ENCODE measurements at places on chromosomes 2 and 18.

DNA sequence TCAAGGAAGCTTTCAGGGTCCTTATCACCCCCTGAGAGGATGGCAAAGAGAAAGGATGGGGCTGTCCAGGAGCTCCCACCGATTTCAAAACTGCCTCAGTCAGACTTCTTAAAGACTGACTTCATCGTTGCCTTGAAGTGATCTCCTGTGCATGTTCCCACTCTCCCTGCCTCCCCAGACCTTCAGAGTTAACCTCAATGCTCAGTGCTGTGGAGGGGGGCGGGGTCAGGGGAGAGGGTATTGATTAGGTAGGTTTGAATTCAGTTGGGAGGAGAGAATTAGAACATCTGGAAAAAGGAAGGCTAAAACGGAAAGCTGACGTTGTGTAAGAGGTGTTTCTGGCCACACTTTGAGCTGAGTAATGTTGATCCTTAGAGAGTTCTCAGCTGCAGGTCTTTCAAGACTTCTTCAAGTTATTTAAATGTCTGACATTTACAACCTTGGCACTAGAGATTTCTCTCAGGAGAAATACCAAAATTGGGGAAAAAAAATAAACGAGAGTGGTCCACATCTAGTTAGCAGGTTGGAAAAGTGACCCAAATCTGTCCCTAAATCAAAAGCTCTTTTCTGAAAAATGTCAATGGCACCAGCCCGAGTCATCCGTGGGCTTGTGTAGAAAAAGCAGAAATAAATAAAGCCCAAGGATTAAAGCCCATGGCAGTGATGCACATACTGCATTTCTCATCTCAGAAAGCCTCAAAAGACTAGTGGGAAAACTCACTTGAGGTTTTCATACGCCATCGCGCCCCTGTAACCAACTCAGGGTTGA is 134.7 kb upstream of the EPAS1 start:
- no peak for DNase-seq

DNA sequence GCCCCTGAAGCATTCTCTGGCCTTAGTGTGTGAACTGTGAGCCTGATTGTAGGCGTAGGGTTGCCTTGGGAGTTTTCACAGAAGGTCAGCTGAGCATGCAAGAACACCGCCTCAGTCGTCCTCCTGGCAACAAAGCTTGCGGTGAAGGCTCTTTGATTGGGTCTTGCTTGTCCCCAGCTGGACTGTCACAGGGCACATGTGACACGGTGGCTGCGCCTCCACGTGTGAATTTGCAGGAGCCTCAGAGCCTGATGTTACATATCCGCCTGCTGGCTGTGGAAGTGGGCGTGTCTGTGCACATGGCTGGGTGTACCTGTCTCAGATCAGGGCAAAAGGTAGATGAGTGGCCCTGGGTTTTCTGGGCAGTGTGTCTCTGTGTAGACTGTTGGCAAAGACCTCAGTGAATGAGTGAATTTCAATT is 228.7 kb downstream of the HAUS1 start:
- no peak for DNase-seq

DNA sequence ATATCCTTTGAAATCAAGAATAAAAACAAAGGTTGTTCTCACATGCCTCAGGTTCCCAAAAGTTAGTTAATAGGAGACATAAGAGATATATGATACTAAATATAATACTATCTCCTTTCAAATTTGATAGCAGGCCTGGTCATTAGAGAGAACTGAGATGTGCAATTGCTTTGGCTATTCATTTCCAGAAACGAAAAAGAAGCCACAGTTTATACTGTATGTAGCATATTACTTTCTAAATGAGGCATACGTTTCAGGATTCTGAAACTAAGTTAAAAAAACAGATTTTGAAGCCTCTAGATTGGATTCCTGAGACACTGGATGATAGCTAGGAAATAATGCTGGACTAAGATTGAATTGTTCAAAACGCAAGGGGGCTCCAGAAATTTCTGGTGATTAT is 7.1 kb downstream of the PPP1R1C start:
- DNase-seq: no peak

GRCh38 chr2:113032737-113033136 is 19.9 kb downstream of the IL36B start:
- DNase-seq: no peak

- no peak for DNase-seq
These were observed 63.0 kb downstream of the CABLES1 start for GRCh38 chr18:23198217-23198845.

- no peak for DNase-seq
These were observed 38.5 kb downstream of the ROCK2 start for GRCh38 chr2:11305958-11306357.

DNA sequence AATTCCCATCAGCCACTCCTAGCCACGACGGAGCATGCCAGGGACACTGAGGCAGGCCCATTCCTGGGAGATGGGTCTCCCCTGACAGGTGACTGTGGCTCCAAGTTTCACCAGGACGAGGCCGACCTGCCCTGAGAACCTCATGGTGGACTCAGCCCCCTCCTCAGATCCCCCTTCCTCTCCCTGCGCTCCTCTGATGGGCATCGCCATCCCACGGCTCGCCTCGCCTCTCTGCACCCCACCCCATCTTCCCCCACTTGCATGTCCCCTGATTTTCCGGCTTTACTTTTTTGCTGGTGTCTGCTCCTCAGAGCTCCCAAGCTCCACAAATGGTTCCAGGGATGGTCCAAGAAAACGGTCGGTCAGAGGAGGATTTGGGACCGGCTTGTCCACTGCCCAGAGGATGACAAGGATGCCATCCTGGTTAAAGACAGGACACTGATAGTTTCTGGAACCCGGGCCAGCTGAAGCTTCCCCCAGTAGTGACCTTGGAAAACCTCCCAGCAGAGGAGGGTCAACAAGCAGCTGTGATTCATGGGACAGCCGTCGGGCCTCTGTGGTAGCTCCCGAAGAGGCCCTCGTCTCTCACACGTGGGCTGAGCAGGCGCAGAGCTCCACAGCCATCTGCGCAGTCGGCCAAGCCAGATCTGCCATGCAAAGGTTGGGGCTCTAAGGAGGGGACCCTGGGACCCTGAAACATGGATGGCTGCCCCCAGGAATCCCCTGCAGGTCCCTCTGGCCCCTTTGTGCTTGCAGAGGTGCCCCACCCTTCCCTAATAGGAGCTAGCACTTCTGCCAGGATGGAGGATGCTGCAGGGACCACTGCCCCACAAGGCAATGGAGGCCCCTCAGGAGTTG is 87.8 kb upstream of the SLC66A3 start:
- no peak for DNase-seq

Data from activated naive CD4-positive, alpha-beta T cell treated with Interleukin-2 at 50 U/mL for 16 hours (primary cell).